ENCODE measurements at places on chromosomes 7 and 10.

GRCh38 chr10:86757113-86757972 lies 924 bp downstream of the BMPR1A start:
- no peak for DNase-seq

DNA sequence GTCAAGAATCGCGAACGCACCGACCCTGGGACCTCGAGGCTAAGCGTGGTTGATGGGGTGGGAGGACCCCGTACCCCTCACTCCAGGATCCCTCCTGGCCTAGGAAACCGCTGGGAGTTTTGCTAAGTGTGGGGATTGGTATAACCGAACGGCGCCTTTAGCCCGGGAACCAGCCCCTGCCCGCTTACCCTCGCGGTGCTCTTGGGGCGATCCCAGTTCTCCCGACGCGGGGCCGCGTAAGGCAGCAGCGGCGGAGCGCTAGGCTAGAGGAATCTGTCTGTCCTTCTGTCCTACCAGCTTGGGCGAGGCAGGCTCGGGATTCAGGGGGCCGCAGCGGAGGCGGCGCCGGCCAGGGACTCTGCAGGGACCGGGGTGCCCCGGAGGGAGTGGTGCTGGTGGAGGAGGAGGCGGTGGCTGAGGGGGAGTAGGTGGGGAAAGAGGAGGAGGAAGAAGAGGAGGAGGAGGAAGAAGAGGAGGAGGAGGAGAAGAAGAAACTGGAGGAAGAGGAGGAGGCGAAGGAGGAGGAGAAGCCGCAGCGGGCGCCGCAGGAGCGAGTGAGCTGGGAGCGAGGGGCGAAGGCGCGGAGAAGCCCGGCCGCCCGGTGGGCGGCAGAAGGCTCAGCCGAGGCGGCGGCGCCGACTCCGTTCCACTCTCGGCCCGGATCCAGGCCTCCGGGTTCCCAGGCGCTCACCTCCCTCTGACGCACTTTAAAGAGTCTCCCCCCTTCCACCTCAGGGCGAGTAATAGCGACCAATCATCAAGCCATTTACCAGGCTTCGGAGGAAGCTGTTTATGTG lies 439 bp upstream of the EMX2 start:
- no peak for DNase-seq

DNA sequence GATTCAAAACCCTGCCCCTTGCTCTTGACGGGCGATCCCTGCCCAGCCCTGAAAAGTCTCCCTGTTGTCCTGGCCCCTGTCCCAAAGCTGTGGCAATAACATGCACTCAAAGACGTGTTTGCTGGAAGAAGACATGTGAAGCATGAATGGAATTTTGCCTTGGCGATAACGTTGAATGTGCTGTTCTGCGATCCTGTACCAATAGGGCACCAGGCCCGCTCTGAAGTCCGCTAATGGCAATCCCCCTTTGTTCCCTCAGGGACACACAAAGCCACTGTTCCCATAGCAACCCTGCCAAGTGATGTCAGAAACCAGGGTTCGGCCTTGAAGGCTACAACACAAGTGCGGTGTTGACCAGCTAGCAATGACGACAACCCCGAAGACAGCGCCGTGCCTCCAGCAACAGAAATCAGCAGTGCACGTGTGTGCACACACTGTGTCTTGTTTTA lies 284.6 kb downstream of the KLF6 start:
- DNase-seq = no peak

DNA sequence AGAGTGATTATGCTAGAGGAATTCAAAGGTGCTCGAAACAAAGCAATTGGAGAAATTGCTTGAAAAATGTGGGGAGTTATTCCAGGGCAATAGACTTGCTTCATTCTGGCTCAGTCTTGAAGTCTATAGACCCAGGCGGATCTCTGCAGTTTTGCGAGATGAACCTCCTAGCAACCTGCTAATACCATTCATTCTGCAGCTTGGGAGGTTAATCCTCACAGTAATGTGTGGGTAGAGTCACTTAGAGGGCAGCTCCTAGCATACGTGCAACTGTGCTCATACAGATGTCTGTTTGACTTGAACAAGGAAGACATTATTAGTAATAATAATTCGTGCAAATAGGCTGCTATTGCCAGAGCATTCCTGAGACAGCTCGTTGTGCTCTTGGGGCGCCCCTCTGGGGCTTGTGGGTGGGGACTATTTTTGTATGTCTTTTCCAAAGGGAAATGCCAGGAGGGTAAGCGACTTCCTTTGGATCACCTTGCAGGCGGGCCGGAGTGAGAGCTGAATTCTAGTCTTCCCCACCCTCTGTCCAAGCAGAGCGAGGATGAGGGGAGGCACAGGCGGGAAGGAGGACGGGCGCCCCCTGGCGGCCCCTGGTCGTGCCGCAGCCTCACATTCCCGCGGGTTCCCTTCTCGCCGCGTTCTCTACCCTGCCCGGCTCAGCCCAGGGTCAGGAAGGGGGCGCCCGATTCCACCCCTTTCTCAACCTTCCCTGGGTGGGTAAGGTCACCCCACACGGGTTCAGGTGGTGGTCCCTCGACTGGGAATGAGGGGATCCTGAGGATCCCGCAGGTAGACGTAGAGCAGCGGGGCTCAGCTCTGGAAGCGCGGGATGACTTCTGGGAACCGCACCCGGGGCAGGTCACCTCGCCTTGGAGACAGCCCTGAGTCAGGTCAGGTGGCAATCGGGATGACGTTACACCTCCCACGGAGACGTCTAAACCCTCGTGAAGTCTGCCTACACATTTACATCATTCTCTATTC lies 241.5 kb downstream of the PHTF2 start:
- peak; percentile 27 for DNase-seq

- DNase-seq = no peak
Observed at GRCh38 chr7:30367561-30367960, 83.2 kb downstream of the ZNRF2 start.

DNA sequence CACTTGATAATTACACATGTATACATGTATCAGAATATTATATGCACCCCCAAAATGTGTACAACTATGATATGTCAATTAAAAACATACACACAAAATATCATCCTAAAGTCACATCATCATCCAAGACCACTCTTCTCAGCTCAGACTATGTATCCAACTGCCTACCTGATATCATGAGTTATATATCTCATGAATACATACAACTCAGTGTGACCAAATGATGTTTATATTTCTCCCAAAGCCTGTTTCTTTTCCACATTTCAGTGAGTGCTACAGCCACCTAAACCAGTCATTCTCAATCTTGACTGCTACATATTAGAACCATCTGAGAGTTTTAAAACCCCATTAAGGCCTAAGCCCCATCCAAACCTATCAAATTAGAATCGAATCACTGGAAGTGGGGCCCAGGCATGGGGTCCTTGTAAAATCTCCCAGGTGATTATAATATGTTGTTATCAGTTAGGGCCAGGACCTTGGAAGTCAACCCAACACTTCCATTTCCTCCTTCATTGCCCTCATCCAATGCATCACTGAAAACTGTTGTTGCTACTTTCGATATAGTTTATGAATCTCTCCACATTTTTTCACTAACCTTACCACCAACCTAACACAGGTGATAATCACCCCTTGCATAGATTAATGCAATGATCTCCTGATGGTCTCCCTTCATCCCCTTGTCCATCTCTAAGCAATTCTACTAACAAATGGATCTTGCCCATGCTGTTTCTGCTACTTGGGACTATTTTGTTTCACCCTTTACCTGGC lies 53.8 kb upstream of the ITGB8 start:
- DNase-seq = no peak

GRCh38 chr7:151205730-151206129 lies 4.6 kb downstream of the H2BK1 start:
- DNase-seq = no peak
